ENCODE measurements at places on chromosomes 2 and 18.

- peak; percentile 48 for DNase-seq
Measured at GRCh38 chr18:61635901-61636528, 256.8 kb downstream of the RNF152 start.

GRCh38 chr2:45458909-45459563 lies 152.0 kb downstream of the SRBD1 start:
- DNase-seq, result no peak

- no peak for DNase-seq
Measured at GRCh38 chr2:52844701-52845423, 922.7 kb upstream of the CHAC2 start.

GRCh38 chr2:201448701-201449100 lies 2.6 kb downstream of the TRAK2 start:
- DNase-seq, result peak; percentile 31

- no peak for DNase-seq
Measured at GRCh38 chr18:58526425-58527284, 102.2 kb downstream of the ALPK2 start.

- no peak for DNase-seq
Measured at GRCh38 chr2:219443016-219443696, 8.5 kb downstream of the SPEG start.

DNA sequence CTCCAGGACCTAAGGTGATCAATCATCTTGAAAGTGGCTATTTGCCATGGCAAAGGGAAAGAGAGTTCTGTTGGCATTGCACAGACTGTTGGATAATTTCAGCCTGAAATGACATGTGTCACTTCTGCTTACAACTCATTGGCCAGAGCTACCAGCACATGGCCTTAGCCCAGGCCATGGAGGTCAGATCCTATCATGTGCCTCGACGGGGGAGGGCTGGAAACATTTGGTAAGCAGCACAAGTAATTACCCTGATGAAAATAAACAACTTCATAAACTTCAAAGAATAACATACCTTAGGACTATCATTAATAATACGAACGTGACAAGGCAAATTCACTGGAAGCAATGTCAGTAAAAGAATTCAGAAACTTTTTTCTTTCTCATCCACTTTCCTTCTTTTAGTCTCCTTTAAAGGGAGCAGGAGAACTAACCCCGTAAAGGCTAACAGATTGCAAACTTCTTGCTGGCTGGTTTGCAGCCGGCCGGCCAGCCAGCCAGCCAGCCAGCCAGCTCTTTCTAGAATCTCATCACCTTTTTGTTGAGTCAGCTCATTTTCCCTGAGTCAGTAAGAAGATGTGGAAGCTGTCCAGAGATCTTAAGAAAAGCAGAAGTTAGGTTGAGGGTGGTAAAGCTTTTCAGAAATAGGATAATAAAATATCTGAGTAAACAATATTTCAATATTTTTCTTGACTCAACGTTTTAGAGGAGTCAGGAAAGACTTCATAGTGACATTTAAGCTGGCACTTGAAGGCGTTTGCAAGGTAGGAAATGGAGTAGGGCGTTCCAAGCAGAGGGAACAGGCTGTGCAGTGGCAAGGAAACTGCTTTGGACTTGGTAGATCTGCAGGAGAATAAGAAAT lies 31.9 kb downstream of the CNRIP1 start:
- DNase-seq, result no peak

GRCh38 chr2:193695367-193695766 lies 1500.6 kb upstream of the TMEFF2 start:
- no peak for DNase-seq

DNA sequence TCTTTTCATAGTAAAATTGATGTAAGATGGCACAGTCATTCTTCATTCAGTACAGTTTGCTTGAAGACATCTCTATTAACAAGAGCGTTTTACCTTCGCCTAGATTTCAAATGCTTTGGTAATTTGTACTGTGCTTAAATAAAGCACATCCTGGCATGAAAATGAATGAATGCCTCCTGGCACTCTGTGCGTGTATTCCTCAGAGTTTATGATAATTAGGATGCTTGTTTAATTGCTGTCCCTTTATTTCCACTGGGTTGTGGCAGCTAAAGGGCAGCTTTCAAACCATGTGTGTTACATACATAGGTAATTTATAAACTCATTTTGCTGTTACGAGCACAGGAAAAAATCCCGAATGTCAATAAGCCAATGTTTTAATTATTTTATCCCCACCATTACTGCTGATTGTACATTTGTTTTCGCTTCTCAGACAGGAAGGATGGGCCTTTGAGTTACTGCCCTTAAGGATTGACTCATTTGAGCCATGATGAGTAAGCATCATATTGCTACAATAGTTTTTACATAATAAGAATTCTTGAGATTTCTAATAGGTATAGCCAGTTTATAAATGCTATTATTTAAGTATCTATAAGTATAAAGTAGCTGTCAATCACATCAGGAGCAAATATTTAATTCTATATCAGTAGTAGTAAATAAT lies 516.5 kb downstream of the XIRP2 start:
- no peak for DNase-seq

DNA sequence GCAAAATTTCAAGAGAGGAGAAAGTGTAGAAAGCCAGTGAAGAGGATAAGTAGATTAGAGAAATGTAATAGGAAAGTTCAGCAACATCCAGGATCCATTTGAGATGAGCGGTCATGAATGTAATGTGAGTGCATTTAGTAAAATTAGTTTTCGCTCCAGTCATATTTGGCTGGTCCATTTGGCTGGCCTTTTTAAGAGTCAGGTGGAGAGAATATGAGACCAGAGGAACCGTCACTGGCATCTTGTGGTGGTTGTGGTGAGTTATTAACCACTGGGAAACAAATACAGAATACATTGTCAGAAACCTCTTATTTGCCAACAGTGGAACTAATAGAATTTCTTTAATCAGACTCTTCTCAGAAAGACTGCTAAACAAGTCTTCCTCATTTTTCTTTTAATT lies 1064.3 kb upstream of the CDH2 start:
- no peak for DNase-seq

- no peak for DNase-seq
Measured at GRCh38 chr2:40243581-40244187, 208.2 kb downstream of the SLC8A1 start.

GRCh38 chr2:215772634-215773563 lies 240.5 kb downstream of the MREG start:
- DNase-seq, result no peak

GRCh38 chr2:119415630-119416029 lies 16.0 kb upstream of the TMEM37 start:
- DNase-seq, result no peak

GRCh38 chr18:25453556-25454269 lies 101.7 kb upstream of the ZNF521 start:
- DNase-seq, result no peak

- no peak for DNase-seq
Measured at GRCh38 chr2:230321031-230321430, 6.0 kb upstream of the SP140L start.

GRCh38 chr2:236823041-236823629 lies 253.5 kb downstream of the ACKR3 start:
- no peak for DNase-seq

DNA sequence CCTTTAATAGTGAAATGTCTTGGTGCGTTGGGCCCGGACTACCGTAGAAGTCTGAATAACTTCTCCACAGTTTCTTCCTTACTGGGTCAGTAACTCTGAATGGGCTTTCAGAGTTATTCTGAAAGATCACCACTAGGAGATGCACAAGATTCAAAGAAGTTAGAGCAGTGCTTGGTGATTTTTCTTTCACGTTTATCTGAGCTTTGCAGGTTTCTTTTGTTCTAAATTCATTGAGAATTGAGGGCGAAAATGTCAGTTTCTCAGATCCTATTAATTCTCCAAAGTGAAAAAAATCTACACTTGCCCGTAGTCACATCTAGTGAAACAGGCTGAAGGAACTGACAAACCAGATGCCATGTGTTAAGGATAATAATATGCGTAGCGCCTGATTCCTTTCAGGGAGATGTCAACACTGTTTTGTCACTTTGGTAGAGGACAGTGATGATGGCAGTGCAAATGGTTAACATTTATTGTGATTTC lies 70.1 kb downstream of the QPCT start:
- DNase-seq, result no peak

GRCh38 chr2:3348767-3349166 lies 28.9 kb downstream of the EIPR1 start:
- DNase-seq, result no peak

- DNase-seq, result no peak
Measured at GRCh38 chr2:14866736-14867352, 234.3 kb downstream of the LRATD1 start.

DNA sequence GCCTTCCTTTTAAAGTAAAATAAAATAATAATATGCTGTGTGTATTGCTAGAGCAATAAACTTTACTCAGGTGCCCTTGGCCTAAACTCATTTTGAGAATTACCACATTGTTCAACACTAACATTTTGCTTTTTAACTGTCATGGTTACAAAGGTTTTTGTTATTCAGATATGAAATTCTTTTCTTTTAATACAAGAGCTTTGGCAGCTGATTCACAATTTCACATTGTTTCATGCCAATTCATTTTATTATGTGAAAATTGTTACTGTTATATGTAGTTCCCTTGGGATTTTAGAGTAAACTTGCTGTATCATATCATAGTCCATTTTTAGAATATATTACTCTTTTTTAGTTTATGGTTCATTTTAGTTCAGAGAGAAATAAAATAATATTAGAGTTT lies 65.8 kb upstream of the ZNF804A start:
- no peak for DNase-seq

GRCh38 chr2:223300326-223300725 lies 248.3 kb downstream of the KCNE4 start:
- DNase-seq, result no peak

- DNase-seq, result no peak
Measured at GRCh38 chr2:123732563-123732962, 292.5 kb upstream of the CNTNAP5 start.

GRCh38 chr2:179787601-179788000 lies 73.8 kb downstream of the ZNF385B start:
- no peak for DNase-seq

DNA sequence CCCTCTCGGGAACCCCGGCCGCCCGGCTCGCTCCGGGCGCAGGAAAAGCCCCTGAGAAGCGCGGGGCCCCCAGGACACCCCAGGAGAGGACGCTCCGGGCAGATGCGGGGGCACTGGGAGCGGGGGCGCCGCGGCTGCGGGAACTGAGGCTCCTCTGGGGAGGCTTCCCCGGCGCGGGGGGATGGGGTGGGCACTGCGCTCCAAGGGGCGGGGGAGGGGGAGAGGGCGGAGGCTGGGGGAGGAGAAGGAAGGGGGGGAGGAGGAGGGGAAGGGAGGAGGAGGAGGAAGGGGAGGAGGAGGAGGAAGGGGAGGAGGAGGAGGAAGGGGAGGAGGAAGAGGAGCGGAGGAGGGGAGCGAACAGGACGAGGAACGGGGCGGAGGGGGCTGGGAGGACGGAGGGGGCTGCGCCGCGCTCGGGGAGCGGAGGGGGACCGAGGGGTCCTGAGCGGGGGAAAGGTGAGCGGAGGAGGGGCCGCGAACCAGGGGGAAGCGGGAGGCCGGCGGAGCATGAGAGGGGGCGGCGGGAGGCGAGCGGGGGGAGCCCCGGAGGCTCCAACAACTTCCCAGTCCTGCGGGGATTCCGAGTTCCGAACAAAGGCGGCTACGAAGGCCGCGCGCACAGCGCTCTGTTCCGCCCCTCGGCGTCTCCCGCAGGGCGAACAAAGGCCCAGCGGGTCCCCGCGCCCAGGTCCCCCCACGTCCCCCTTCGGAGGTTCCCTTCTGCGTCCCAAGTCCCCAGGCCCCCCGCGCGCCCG lies 742 bp downstream of the PXDN start:
- no peak for DNase-seq

DNA sequence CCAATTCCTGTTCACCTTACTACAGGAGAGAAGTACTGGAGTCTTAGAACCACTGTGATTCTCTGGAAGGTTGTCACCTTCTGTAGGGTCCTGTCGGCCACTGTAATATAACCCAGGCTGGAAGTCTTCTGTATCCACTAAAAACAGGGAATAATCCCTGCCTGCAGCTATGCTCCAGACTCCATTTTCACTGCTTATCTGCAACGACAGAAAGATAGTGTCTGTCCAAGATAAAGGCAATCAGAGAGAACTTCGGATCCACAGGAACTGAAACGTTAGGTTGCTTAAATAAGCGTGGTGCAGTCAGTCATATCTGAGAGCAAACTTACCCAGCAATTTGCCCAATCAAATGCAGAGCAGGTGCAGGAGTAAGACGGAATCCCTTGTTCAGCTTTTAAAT lies 34.2 kb downstream of the ALS2 start:
- no peak for DNase-seq

DNA sequence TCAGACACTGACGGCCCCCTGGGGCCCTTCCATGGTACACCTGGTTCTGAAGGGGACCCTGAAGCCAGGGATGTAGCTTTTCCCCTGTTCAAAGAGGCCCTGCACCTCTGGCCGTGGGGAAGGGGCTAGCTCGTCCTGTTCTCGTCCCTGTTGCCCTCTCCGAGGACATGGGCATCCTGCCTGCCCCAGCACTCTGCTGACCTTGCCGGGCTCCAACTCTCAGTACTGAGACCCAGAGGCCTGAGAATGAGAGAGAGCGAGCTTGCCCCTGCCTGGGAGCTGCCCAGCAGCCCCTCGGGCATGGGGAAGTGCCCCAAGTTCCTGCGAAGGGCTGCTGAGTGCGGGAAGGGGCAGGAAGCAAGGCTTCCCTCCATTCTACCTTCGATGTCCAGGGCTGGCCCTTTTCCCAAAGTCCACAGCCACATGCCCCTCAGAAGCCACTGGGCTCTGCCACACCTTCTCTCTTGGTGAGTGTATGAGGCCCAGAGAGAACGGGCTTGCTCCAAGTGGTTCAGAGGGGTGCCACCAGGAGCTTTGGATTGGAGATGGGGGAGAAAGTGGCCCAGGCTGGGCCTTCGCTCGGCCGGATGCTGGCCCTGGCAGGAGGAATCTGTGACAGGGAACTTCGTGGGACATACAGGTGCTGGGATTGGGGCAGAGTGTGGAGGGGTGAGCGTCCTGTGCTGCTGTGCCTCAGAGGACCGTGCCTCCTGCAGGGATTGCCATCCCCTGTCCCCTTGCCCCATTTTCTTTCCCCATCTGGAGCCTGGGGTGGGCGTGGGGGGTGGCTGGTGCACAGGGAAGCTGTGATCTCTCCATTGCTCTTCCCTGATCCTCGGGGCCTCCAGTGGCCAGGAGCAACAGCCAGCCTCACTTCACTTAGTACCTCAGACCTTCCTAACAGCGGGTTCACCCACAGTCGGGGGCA lies 50.8 kb downstream of the KCNIP3 start:
- no peak for DNase-seq

- no peak for DNase-seq
Measured at GRCh38 chr2:172311921-172312345, 115.5 kb upstream of the ITGA6 start.
